ENCODE measurements at places on chromosomes 4 and X.

- peak; percentile 94 for DNase-seq
Measured at GRCh38 chr4:163542275-163542674, 47.8 kb downstream of the TMA16 start.

DNA sequence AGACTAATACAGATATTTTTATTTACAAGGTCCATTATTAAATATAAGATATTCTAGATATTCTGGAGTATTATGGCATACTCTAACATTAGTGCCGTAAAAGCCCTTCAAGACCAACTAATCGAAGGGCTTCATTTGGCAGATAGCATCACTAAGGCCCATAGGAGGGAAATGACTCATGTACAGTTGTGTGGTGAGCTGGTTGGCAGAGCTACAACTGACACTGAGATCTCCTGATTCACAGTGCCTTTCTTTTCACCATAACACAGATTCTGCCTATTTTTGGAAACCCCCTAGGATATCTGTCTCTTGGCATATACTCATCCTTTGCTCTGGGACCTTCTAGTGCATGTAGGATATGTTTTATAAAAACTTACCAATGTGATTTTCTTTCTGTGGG, 201.7 kb upstream of the AFF2 start:
- DNase-seq, result peak; percentile 45

DNA sequence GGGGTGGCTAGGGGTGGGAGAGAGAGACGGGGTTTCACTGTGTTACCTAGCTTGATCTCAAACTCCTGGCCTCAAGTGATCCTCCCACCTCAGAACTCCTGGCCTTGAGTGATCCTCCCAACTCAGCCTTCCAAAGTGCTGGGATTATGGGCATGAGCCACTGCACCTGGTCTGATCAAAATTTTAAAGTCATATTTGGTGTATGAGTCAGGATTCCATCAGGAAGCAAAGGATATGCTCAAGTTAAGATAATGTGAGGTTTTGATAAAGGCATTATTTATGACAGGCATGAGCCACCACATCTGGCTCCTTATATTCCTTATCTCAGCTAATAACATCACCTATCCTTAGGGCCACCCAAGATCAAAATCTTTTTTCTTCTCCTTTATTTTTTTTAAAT, 182.0 kb downstream of the SLC4A4 start:
- DNase-seq, result no peak

- no peak for DNase-seq
Measured at GRCh38 chr4:2333916-2334644, 72.2 kb upstream of the MXD4 start.

GRCh38 chr4:139763672-139764071, 98.1 kb downstream of the MGST2 start:
- no peak for DNase-seq

DNA sequence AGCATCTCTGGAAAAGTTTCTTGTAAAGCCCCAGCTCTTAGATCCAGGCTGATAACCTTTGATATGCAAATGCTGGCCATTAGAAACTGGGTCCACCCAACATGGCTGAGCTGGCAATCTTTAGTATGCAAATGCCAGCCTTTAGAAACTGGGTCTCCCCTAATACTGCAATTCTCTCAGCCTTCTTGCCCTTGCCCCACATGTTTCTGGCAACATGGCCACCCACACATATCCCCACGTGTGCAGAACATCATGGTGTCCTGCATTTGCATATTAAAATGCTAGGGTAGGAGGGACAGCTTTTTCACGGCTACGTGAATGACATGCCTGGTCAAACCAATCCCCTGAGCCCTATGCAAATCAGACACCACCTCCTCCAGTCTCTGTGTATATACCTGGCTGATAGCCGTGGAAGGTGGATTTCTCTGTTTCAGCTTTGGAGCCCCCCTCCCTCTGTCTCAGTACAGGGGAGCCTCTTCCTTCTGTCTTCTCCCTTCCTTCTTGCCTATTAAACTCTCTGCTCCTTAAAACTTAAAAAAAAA, 344.0 kb upstream of the NWD2 start:
- no peak for DNase-seq

DNA sequence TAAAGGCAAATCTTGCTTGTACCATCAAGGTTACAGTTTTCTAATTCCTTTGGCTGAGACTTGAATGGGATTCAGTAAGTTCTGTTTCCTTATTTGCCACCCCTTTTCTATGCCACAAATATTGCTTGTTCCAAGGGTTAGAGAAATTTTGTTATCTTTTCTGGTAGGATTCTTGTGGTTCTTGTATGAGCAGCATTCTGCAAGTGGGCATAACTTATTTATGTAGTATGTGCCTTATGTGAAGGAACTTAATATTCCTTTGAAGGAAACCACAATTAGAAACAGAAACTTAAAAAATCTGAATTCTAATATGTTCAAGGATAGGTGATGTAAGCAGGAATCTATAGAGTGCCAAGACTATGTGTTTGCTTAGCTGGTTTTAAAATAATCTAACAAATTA, 53.1 kb upstream of the TSPAN5 start:
- no peak for DNase-seq

DNA sequence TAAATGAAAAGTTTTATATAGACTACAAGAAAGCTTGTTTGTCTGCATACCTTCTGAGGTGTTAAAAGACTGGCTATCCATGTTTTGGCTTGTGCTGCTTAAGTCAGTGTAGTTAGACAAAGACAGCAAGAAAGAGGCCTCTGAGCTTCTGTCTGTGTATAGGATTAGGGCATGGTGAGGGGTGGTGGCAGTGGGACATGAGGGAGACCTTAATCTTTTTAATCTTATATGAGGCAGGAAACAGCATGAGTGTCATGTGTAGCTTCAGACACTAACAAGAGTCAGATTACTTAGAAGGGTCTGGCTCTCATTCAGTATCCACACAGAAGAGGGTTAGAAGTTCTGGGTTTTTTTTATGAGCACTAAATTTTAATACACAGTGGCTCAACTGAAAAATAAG, 213.3 kb downstream of the GABRG1 start:
- DNase-seq, result no peak

- DNase-seq, result peak; percentile 98
Measured at GRCh38 chr4:87975466-87975865, at the start of gene SPP1. Gene SPP1, plus strand, starts transcription at chr4:87975714. Its CDS starts 1,182 bp downstream, at chr4:87976896.
